ENCODE measurements at places on chromosomes 1 and 21.
A peak's percentile ranks its signal among the peaks of the same experiment; 100 is the strongest.

DNA sequence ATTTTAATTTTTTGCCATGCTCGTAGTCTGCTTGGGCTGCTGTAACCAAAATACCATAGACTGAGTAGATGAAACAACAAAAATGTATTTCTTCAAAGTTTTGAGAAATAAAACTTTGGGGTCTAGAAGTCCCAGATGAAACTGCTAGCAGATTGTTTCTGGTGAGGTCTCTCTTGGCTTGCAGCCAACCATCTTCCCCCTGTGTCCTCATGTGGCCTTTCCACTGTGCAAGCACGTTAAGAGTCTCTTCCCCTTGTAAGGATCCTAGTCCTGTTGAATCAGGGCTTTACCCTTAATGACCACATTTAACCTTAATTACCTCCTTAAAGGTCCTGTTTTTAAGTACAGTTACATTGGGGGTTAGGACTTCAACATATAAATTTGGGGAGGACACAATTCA, 86.6 kb downstream of the PTBP2 start:
- no peak for DNase-seq

GRCh38 chr1:27527890-27528817, 38.2 kb upstream of the WASF2 start:
- no peak for DNase-seq

GRCh38 chr1:47689894-47690293, 252.1 kb downstream of the FOXD2 start:
- no peak for DNase-seq

DNA sequence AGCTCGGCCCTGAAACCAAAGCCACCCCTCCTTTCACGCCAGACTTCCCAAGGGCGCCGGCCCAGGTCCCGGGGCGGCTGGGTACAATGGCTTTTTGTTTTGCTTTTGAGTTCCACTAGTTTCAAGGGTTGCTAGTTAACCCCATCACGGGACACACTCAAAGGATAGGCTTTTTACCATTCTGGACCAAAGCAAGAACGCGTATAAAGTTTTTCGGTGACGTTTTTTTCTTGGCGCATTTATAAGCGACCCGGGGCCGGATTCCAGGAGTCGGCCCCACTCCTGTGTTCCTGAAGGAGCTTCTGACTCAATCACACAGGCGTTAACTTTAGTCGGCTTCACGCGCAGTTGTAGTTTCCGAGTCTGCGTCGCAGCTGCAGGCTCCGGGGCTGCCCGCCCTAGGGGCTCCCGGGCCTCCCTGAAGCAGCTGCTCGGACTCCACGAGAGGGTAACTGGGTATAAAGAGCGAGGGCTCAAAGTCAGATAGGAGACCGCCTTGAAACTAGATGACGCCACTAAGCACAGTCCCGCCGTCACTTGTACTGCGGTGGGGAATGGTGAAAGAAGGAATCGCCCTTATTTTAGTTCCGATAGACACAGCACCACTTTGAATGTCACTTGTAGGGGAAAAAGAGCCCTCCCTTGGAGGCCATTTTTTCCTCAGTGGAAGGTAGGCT, 707 bp upstream of the KLHL21 start:
- peak; percentile 53 for DNase-seq

DNA sequence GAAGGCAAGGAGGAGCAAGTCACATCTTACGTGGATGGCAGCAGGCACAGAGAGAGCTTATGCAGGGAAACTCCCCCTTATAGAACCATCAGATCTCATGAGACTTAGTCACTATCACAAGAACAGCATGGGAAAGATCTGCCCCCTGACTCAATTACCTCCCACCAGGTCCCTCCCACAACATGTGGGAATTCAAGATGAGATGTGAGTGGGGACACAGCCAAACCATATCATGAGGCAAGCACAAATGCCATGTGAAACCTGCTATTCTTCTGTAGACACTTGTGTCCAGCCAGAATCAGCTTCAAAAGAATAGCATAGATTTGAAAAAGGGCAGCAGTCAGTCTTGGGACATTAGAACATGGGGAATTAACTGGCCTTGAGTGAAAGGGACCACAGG, 32.2 kb upstream of the UBE2U start:
- DNase-seq = no peak

GRCh38 chr1:150706091-150706490, 9.1 kb upstream of the GOLPH3L start:
- no peak for DNase-seq

GRCh38 chr1:23561076-23561812, 1.9 kb upstream of the ID3 start:
- DNase-seq = no peak

DNA sequence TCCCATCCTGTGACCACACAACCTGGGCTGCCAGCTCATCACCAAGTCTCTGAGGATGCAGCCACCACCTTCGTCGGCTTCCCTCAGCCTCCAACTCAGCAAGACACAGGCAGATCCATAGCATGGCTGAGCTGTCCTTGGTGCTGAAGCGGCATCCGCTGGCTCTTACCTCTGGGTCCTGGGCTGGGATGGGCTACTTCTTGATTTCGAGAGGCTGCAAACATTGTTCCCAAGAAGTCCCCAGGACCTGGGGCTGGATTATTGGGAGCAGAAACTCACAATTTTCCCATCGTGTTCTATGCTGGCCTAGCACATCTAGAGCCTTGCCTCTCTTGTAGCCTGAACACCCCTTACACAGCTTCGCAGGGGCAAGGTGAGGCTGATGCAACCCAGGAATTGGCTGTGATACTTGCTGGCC, 24.9 kb upstream of the C1QA start:
- DNase-seq = peak; percentile 15

- no peak for DNase-seq
Observed at GRCh38 chr1:95118710-95119109, 1.6 kb downstream of the TLCD4 start.

DNA sequence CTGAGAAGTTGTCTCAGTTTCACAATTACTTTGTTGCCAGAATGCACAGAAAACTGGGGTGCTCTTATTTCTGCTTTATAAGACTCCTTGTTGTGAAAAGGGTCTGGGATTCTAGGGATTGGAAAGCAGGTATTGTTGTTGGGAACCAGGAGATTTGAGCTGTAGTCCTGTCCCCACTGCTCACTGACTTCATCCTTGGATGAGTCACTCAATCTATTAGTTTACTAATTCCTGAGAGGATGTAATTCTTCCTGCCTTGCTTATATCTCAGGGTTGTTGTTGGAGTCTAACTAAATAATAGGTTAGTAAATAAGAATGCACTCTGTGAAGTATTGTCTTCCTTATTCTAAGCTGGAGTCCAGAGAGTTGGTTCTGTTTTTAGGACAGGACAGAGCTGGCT, 172.5 kb upstream of the GALNT2 start:
- no peak for DNase-seq

DNA sequence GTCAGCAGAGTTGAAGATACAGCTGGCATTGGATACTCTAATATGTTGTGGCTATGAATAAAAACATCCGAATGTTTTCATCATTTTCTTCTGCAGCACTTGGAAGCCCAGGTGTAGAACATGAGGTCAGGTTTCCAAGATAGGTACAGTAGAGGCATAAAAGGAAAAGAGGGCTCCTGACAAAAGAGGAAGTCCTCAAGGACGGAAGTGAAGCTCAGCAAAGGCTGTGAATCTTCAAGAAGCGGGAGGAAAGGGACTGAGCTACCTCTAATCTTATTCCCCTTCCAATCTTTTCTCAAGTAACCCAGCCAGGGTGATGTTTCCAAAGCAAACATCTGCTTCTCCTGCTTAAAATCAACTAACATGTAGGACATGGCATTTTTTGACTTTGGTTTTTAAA, 4.4 kb upstream of the PIK3C2B start:
- no peak for DNase-seq

- no peak for DNase-seq
Observed at GRCh38 chr1:240935920-240936319, 324.0 kb upstream of the GREM2 start.

- DNase-seq = peak; percentile 75
Observed at GRCh38 chr1:214864896-214865688, 217.4 kb upstream of the KCNK2 start.

GRCh38 chr1:72137656-72138055, 144.7 kb downstream of the NEGR1 start:
- DNase-seq = no peak

GRCh38 chr1:172895761-172896160, 155.0 kb downstream of the TNFSF18 start:
- DNase-seq = no peak

- no peak for DNase-seq
Observed at GRCh38 chr1:227886503-227886961, 61.2 kb downstream of the WNT9A start.
